ENCODE measurements at places on chromosomes 6 and 20. TPM values are rescaled to one million over a fixed set of nuclear protein-coding genes. Genes with fewer than 3 reads are reported as not detected.

The BANF2 gene
- total RNA-seq = not detected

The SYNJ2 gene
- 94.5 TPM for total RNA-seq

The HLA-DRA gene
- not detected for total RNA-seq

The FAM209A gene
- 0.42 TPM for total RNA-seq
